ENCODE measurements at places on chromosomes 2 and 18. TPM values are rescaled to one million over a fixed set of nuclear protein-coding genes. Genes with fewer than 3 reads are reported as not detected.

- H3K4me3 ChIP-seq: no peak overlapping the region
- no peaks in the 10 kb centered on the region for H3K4me1 ChIP-seq
Measured at GRCh38 chr2:230319211-230319862, 7.7 kb upstream of the SP140L start.

OTX1 gene
- total RNA-seq: 1.2 TPM

- no peak for DNase-seq
- H3K36me3 ChIP-seq: no peaks in the 10 kb centered on the region
- no peaks in the 10 kb centered on the region for H3K27me3 ChIP-seq
- no peak overlapping the region for H3K4me3 ChIP-seq
- no peak overlapping the region for H3K27ac ChIP-seq
Measured at GRCh38 chr2:226050822-226051221, 651.3 kb downstream of the NYAP2 start.

- no peak for DNase-seq
- H3K36me3 ChIP-seq: peaks cover 47% of the 10 kb centered on the region
- H3K4me3 ChIP-seq: no peak overlapping the region
- H3K27ac ChIP-seq: peak overlapping the region; percentile 13
Measured at GRCh38 chr18:677951-678381, 20.5 kb downstream of the TYMS start.

PLA2R1 gene
- 1.1 TPM for total RNA-seq

- H3K36me3 ChIP-seq: no peaks in the 10 kb centered on the region
- no peaks in the 10 kb centered on the region for H3K27me3 ChIP-seq
- H3K4me1 ChIP-seq: peaks cover 6% of the 10 kb centered on the region
- no peak overlapping the region for H3K4me3 ChIP-seq
- H3K27ac ChIP-seq: no peak overlapping the region
Measured at GRCh38 chr2:31216734-31217133, 581 bp downstream of the CAPN14 start.

All from WTC11 (cell line).